ENCODE measurements at places on chromosomes 3 and 15.

GRCh38 chr3:117515309-117515708 lies 805.7 kb downstream of the TUSC7 start:
- no peak for DNase-seq

- DNase-seq, result no peak
These were observed 93.3 kb upstream of the CCDC54 start for GRCh38 chr3:107283948-107284347.

DNA sequence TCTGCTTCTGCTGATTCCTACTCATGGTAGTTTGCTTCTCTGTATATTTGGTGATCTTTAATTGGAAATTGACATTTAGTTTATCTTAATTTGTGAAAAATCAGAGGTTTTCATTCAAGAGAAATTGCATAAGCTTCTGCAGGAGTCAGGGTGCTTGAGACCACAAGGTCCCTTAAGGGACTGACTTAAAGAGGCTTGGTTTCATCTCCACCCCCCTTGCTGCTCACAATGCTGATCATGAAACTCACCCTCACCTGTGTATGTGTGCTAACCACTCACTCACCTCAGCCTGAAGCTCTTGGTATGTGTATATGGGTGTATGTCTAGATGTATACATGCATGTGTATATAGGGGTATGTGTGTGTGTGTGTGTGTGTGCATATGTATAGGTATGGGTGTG lies 11.4 kb downstream of the PGPEP1L start:
- DNase-seq, result no peak

GRCh38 chr3:73622091-73622805 lies 2.5 kb downstream of the PDZRN3 start:
- DNase-seq, result no peak

GRCh38 chr3:185188816-185189215 lies 36.0 kb upstream of the C3orf70 start:
- no peak for DNase-seq

- peak; percentile 100 for DNase-seq
These were observed 81.9 kb upstream of the CTNNB1 start for GRCh38 chr3:41117398-41117870.

- no peak for DNase-seq
These were observed 1.0 kb downstream of the KLHL18 start for GRCh38 chr3:47283591-47284364.

DNA sequence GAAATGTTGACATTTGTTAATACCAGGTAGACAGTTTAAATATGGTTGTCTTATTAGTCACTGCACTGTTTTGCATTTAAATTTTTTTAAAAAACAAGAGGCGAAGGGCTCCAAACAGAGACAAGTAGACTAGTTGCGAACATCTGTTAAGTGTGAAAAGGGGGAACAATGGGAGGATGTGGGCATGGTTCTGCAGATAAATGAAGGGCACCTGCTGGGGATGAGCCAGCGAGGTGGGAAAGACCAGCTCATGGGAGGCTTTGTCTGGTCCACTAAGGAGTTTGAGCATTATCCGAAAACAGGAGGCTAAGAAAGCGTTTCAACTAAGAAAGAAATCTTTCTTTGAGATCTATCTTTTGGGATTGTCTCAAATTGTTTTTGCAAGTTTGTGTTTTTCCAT lies 72.7 kb downstream of the FBN1 start:
- no peak for DNase-seq

GRCh38 chr3:60955034-60955433 lies 296.2 kb downstream of the FHIT start:
- DNase-seq, result no peak

GRCh38 chr3:170022336-170022735 lies 15.5 kb upstream of the GPR160 start:
- DNase-seq, result no peak
